Mesendoderm (in vitro differentiated cells): ENCODE measurements at places on chromosomes 6 and 20.

DNA sequence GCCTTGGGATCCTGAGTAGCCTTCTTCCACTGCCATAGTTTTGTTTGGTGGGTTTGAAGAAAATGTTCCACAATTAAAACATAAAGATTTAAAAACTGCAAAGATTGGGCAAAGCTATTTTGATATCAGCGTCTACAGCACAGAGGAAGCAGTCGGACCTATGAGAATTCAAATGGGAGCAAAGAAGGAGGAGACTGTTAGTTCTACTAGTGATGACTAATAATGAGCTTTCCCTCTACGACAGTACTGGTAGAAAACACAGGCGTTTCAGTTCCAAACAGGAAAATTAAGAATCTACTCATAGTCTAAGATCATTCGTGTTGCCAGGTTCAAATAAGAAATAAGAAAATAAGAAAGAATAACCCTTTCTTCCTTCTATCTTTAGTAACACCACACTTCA lies 121.2 kb downstream of the INSM1 start:
- no peak for DNase-seq

DNA sequence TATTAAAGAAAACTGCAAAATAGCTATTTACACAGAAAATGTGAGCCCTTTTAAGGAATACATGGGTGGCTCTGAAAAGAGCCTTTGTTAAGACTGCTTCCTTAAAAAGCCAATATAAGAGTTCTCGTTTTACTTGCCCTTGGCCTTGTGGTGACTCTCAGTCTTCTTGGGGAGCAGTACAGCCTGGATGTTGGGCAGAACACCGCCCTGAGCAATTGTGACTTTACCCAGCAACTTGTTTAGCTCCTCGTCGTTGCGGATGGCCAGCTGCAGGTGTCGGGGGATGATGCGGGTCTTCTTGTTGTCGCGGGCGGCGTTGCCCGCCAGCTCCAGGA lies 111.5 kb downstream of the HFE start:
- no peak for DNase-seq

DNA sequence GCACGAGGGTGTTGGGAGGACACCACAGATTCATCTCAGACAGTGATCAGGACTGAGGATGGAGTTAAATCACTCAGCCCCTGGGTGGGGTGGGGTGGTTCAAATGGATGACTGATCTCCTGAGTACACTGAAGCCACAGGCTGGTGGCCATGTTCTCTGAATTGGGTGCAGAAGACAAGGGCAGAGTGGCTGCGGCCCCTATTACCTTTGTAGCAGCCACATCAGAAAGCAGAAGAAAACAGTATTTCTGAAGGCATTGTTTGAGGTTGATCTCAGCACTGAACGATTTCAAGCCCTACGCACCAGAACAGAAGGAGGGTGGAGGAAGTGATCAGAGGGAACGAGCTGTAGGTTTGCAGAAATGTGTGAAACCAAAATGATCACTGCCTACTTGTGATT lies 71.6 kb downstream of the SH3BGRL2 start:
- no peak for DNase-seq

DNA sequence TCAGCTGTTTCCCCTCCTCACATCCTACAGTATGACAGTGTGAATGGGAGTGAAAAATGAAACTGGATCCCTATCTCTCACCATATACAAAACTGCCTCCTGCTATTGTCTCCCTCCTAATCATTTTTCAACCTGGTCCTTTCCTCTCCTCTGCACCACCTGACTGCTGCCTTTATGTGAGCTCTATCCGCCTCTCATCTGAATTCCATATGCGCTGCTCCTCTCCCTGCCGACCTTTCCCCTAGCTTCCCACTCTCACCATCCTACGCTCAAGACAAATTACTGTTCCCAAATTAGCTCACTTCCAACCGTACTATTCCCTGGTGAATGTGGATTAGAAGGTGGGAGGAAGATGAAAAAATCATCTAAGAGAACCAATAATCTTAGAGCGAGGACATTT lies 148.4 kb upstream of the FBXL4 start:
- no peak for DNase-seq

DNA sequence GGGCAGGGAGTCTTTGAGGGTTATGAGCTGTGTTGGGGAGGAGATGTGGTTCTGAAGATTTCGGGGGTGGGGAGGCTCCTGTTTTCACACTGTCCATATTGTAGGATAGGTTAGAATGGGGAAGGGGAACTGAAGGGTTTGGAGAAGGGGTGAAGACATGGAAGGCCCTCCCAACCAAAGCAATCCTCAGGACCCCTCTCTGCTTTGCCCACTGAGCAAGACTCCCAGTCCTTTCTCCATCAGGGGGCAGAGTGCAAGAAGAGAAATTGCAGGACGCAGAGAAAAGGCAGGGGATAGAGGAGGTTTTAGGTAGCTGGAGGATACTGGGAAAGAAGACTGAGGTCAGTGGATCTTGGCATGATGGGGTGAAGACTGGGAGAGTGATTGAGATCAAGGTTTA lies 3.9 kb downstream of the SYNGAP1 start:
- DNase-seq: no peak

DNA sequence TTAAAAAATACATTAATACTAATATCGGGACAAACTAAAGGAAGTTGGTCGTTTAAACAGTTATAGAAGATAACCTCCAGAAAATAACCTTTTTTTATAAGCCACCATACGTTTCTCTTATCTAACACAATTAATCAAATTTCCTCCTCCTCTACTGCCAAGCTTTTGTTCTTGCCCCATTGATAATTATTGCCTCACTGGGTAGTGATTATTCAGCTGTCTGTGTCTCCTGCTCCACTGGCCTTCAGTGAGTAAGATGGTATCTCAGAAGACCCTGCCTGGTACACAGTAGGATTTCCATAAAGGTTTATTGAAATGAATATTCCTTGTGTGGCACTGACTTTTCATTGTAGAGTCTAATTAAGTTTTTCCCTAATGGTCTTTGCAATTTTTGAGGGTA lies 165.5 kb upstream of the SCGN start:
- no peak for DNase-seq
